ENCODE measurements at places on chromosomes 7 and 10.

DNA sequence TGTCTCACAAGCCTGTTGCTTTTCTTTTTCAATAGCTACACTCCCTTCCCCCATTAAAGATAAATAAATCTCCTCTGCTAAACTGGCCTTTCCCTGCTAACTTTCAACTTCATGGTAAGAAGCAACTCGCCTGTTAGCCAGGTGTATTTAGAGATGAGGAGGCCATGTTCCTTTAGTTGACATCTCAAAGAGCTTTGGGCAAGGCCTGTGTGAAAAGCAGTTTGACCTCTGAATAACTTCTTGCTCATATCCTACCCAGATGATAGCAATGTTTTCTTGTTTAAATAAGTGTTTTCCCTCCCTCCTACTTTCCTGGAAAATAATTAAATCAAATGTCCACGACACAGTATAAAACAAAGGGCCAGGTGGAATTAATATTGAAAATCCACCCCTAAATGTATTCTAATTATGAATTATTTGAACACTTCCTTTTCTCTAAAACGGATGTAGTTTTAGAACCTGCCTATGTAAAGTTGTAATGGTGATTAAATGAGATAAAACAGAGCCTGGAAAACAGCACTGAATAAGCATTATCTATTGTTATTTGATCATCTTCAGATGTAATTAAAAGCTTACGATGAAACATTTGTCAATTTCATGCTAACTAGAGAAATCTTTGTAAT, 78.5 kb downstream of the HGF start:
- no peak for ATAC-seq

DNA sequence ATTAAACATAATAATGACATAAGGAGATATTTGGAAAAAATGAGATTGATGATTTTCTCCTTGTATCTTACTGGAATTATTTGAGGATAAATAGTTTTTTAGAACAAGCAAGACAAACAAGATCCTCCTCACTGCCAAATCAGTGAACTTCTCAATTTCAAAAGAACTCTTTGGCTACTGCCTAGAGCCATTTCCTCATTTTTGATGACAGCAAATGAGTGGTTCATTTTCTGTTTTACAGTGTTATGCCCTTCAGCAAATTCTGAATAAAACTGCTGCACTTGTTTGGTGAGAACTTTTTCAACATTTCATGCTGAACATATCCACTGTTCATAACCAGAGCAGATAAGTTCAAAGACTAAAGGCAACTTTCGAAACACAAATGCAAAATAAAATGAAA, 42.5 kb upstream of the AHR start:
- ATAC-seq: peak; percentile 76

GRCh38 chr7:77223261-77223660, 23.6 kb upstream of the FGL2 start:
- ATAC-seq: no peak

GRCh38 chr7:66556549-66557213, 72.0 kb upstream of the KCTD7 start:
- no peak for ATAC-seq

GRCh38 chr10:111128331-111129180, 51.7 kb downstream of the ADRA2A start:
- ATAC-seq: no peak

DNA sequence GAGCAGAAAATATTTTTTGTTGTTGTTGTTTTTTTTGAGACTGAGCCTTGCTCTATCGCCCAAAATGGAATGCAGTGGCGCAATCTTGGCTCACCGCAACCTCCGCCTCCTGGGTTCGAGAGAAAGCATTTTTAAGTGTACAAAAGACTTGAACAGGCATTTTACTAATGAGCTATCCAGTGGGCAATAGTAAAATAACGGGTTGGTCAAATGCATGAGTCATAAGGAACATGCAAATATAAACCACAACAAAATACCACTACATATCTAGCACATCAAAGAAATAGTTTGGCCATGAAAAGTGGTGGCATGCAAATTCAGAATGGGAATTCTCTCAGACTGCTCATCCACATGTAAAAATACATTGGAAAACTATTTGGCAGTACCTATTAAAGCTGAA, 71.7 kb upstream of the TMEM106B start:
- no peak for ATAC-seq

DNA sequence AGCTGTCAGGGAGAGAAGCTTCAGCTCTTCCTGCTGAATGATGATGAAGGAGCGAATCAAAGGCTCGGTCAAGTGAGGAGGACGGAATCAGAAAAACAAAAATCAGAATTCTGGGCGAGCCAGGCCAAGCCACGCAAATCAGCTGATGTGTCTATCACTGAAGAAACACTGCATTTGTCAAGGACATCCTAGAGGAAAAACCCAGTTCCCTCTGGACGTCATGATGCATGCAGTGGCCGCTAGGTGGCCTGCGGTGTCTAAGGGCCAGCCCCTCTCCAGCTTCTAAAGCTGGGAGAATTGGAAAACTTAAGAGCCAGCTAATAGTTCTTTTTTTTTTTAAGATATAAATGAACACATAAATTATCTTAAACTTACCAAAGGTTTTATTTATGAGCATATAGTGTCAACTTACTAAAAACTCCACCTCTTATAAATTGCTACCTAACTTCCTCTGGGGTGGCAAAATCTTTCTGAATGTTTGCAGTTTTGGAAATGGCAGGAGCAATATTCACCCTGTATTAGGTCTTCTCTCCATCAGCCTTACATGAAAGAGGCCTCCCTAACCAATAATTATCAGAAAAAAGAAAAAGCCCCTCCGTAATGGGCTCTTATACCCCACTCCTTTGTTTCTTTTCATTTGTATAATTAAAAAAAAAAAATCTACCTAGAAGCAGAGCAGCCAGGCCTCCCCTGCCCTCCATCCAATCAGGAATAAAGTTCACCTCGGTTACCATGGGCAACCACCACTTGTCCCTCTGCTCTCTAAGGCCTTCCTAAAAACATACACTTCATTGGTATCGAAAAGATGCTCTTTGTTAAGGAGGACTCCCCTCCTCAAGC, 186.8 kb downstream of the USP6NL start:
- no peak for ATAC-seq

- ATAC-seq: no peak
Observed at GRCh38 chr10:114743521-114744231, 77.9 kb upstream of the FHIP2A start.
